ENCODE measurements at places on chromosomes 7 and 10.

DNA sequence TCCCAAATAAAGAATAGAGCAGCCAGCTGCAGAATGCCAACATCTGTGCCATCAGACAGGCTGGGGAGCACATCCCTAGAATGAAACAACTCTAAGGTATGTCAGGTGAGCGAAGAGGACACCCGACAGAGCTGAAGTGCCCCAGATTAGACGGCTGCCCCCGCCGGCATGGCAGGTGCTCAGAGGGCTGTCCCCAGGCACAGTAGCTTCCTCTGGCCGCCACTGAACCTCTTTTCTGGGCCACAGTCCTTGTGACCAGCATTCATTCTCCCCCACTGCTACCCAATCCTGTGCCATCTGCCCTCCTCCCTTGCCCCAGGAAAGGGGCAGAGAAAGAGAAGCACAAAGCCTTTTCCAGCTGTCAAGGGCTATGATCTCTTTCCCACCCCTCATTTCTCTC is 41.7 kb downstream of the RGS10 start:
- no peak for DNase-seq

- DNase-seq: no peak
These were observed 2.5 kb downstream of the NUDT1 start for GRCh38 chr7:2244404-2244995.

DNA sequence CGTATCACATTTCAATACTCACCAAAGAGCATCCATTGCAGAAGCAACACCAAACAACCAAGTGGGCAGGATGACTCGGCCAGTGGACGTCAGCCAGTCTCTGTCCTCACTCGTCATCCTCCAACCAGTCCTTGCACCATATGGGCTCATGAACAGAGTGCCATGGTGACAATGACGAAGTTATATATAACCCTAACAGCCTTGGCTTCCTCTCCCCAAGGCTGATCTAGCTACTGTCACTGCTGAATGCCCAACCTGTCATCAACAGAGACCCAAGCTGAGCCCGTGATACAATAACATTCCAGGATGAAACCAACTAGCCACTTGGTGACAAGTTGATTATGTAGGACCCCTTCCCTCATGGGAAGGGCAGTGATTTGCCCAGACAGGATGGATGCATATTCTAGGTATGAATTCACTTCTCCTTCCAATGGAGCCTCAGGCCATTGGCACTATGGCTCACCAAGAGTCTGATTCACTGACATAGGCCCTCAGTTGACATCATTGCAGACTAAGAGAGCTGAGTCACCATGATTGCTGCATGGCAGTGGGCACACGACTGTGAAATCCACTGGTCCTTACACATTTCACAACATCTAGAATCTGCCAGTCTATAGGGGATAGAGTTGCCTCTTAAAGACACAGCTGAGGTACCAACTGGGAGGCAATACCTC is 26.3 kb upstream of the PPIF start:
- DNase-seq: peak; percentile 99

GRCh38 chr10:133040198-133040597 is 47.5 kb upstream of the ADGRA1 start:
- no peak for DNase-seq

DNA sequence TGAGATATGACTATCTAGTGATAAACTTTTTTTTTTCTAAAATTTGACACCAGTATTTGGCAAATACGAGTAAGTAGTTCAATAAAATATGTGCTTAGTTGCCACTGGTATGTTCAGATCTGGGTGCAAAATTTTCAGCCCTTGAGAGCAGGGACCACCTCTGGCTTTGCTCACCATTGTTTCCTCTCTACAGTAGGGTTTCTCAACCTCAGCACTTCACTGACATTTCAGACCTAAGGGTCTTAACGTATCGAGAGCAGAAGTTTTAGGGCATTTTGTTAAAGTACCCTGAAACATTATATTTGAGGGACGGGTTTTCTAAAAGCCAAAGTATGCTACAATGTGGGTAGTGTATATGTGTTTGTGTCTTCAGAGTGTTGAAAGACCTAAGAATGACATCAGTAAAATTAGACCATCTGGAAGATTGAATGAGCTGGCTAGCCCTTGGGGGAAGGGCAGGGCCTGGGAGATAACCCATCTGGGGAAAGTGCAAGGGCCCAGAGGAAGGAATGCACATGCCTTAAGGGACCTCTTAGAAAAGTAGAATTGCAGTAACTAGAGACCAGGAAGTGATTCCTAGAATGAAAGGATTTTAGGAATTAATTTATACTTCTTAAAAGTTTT is 11.8 kb downstream of the BZW2 start:
- peak; percentile 91 for DNase-seq
